ENCODE measurements at places on chromosomes 13 and 19.

DNA sequence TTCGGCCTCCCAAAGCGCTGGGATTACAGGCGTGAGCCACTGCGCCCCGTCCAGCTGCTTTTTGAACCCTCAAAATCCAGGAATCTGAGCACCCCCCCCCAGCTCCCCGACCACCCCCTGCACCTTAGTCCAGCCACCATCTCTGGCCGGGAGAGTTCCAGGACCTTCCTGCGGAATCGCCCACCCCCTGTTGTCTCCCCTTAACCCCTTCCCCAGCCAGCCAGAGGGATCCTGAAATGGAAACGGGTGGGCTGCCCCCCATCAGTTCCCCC lies 772 bp upstream of the MBD3 start:
- DNase-seq, result no peak

DNA sequence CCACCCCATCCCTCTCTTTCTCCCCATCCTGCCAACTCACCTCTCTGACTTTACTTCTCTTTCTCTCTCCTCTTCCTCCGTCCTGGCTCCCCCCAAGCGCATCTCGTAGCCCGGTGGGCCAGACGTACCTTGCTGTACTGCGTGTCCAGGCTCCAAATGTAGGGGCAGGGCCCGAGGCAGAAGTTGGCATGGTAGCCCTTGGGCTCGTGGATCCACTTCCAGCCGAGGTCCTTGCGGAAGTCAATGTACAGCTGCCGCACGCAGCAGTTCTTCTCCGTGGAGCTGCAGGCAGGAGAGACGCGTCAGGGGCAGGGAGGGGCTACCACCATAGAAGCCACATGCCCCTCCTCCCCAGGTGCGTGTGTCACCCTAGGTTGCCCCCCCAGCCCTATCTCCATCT lies 21.7 kb downstream of the TGFB1 start:
- no peak for DNase-seq

- DNase-seq, result no peak
Measured at GRCh38 chr13:32905063-32905863, 111.0 kb upstream of the KL start.

DNA sequence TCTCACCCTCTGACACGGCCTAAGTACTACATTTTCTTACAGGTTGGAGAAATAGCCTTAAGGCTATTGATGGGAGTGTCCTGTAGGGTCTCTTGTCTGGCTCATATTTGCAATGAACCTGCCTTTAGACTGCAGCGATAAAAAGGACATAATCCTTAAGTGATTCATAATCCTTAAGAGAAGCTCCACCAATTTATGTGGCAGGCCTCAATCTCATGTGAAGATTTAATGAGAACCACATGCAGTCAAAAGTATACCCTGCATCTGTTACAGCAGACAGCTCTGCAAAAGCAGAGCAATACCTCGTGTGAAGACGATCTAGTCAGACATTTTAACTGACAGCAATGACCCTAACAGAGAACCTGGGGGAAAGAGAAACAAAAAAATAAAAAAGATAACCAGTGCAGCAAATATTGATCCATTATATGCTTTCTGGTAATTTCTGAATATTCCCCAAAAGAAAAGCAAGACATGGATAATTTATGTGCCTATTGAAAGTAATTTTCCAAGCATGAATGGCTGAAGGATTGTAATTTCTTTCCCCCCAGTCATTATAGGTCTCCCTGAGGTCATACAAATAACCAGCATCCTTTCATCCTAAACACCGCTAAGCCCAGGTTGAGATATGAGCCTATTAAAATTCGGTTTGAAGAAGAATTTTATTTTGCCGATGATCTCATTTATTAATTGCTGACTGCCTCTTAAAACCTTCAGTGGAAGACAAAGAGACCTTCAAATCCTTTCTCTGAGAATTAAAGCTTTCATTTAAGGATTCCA lies 321.8 kb upstream of the NBEA start:
- no peak for DNase-seq

- no peak for DNase-seq
Measured at GRCh38 chr13:51000061-51000460, 90.5 kb downstream of the RNASEH2B start.

DNA sequence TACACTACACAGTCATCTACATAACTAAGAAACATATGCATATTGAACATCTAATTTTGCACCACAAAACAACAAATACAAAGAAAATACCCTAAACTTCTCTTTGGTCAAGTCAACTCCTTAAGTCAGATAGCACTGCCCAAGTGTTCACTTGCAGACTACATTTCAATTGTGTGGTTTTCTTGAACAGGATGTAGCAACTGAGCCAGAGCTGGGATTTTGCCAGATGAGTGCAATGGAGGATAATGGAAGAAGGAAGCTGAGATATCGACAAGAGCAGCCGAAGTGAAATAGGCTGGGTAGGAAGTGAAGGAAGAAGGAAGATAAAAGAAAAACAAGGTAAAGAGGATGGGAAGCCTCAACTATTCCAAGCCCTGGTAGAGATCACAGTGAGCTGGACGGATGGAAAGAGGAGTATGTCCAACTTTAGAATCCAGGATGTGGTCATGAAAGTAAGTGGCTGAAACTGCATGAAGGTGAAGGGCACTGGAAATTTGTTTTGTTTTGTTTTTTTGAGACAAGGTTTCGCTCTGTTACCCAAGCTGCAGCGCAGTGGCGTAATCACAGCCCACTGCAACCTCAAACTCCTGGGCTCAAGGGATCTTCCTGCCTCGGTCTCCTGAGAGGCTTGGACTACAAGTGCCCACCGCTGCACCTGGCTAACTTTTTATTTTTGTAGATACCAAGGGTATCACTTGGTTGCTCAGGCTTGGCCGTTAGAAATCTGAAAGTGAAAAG lies 15.0 kb downstream of the NUFIP1 start:
- no peak for DNase-seq

GRCh38 chr19:52992109-52993004 lies 21.4 kb upstream of the ERVV-1 start:
- DNase-seq, result no peak

DNA sequence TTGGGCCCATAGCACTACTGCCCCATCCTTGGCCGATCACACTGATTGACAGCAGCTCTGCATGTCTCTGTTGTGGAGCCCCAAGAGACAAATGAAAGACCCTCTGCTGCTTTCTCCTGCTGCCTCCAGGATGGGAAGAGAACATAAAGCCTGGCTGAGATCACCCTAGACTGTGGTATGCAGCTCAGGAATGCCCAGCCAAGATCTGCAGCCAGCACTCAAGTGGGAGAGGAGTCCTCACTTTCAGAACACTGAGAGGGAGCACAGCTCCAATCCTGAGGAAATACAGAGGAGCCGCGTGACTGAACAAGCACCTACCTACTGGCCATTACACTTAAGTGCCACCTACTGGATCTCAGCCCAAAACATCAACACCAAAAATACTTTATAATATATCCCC lies 203.0 kb downstream of the POSTN start:
- DNase-seq, result no peak

GRCh38 chr13:45500492-45501174 lies 35.9 kb downstream of the COG3 start:
- DNase-seq, result no peak

DNA sequence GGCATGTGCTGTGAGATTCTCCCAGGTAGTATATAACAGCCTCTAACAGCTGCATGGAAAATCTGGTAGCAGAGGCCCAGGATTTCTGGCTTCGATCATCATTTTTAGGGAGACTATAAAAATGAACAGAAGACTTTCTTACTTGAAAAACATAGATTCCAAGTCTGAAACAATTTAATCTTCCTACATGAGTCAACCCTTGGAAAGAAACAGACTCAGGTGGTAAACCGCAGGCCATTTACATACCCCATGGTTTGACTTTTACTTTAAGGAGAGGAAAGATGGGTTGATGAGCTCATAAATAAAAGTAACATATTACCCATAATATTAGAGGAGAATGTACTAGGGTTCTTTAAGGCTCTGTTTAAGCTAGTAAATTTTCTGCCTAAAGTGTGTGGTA lies 121.6 kb downstream of the CYSLTR2 start:
- no peak for DNase-seq
